ENCODE measurements at places on chromosomes 6 and 20.

- DNase-seq: no peak
Observed at GRCh38 chr20:7990385-7990784, 29.2 kb downstream of the TMX4 start.

- DNase-seq: no peak
Observed at GRCh38 chr20:52941808-52942207, 30.4 kb upstream of the TSHZ2 start.

DNA sequence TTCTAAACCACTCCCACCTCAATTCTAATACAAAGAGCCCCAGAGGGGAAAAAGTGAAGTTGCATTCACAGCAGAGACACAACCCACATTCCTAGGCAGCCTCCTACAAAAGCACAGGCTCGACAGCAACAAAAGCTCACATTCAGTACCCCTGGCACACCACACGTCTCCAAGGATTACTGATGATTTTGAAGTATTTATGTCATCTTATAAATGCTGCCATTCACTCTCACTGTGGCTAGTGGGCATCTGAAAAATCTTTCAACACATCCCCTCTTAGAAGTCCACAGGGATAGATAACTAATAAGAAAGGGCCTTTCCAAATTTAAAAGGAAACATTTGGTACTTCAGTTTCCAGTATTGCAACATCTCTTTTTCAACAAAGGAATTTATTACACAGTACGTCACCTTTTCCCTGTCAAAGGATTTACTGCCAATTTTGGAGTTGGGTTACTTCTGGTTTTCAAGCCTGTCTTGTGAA is 146.7 kb downstream of the TASP1 start:
- no peak for DNase-seq

DNA sequence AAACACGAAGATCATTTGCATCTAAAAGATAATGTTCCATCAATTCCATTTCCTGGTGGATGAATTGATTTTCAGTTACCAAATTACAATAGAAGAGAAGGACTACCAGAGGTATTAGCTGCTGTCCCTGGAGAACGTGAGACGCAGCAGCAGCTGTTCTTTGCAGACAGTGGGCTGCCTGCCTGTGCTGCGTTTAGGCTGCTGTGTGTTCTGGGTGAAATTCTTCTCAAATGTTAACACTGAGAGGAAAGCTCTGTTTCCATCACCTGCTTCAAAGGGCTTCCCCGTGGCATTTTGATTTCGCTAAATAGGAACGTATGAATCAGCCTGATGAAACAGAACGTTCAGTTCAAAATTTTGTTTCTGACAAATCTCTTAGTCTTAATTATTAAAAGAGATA is 362.2 kb downstream of the C6orf118 start:
- DNase-seq: no peak

DNA sequence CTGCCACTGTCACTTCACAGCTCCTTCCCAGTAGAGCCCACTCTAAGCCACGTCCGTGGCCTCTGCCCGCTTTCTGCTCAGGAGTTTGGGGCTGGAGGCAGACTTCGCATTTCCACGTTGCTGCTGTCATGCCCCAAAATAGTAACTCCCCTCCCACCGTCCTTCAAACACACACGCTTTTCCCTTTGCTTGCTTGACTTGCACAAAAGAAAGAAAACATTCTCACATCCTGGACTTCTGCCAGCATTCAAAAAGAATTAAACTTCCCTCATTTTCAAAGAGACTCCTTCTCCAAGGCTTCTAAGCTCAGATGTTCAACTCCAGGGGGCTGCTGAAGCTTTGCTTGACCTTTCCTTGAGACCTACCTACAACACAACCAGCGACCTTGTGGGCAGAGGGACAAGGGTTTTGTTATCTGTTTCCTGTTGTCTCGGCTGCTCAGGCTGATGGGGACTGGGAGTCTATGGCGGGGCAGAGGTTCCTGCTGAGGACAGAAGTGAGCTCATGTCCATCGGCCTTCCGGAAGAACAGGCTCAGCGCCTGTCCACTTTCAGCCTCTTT is 263.8 kb upstream of the FOXQ1 start:
- DNase-seq: no peak

GRCh38 chr6:137743493-137743892 is 123.6 kb upstream of the TNFAIP3 start:
- peak; percentile 5 for DNase-seq

GRCh38 chr6:30688569-30688968 is 2.1 kb upstream of the PPP1R18 start:
- no peak for DNase-seq

Measured in stimulated activated CD4-positive, alpha-beta T cell treated with anti-CD3 and anti-CD28 coated beads, Interleukin-1b, Interleukin-23, amount 100 ng/mL, for 48 hours (primary cell).